ENCODE measurements at places on chromosomes 7 and 10.
A peak's percentile ranks its signal among the peaks of the same experiment; 100 is the strongest.

- ATAC-seq, result no peak
These were observed 44.2 kb upstream of the PCBD1 start for GRCh38 chr10:70932392-70933196.

GRCh38 chr7:43148161-43148731, 35.8 kb downstream of the HECW1 start:
- ATAC-seq, result peak; percentile 77

DNA sequence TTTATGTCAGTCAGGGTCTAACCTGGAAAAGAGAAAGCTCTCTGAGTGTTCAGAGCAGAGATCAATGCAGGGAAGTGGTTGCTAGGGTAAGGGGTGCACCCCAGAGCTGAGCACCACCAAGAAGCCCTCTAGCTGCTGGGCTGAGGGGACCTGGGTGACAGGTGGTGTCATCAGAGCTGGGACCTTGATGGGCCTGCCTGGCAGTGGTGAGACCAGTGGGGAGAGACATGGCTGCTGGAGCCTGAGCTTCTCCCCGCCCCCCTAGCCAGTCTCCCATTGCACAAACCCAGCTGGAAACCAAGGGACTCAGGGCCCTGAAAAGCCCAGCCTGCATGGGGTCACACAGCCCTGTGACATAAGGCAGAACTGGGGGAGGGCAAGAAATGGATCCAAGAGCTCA, 49.1 kb upstream of the OSBPL3 start:
- ATAC-seq, result no peak

GRCh38 chr7:157837047-157837446, 500.2 kb downstream of the DNAJB6 start:
- ATAC-seq, result no peak

- no peak for ATAC-seq
These were observed 7.2 kb upstream of the RELN start for GRCh38 chr7:103996639-103997038.

GRCh38 chr10:61463035-61463909, 10.1 kb upstream of the TMEM26 start:
- ATAC-seq, result no peak

- ATAC-seq, result no peak
These were observed 47.0 kb downstream of the AMZ1 start for GRCh38 chr7:2734751-2735571.

DNA sequence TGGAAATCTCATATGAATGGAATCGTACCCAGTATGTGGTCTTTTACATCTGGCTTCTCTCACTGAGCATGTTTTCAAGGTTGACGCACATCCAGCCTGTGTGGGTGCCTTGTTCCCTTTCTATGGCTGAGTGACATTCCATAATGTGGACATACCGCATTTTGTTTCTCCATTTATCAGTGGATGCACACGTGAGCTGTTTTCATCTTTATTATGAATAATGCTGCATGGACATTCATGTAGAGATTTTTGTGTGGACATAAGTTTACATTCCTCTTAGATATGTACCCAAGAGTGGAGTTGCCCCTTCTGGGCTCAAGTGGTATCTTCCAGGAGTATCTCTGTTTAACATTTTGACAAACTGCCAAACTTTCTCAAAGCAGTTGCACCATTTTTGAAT, 1.3 kb upstream of the SCART1 start:
- no peak for ATAC-seq

DNA sequence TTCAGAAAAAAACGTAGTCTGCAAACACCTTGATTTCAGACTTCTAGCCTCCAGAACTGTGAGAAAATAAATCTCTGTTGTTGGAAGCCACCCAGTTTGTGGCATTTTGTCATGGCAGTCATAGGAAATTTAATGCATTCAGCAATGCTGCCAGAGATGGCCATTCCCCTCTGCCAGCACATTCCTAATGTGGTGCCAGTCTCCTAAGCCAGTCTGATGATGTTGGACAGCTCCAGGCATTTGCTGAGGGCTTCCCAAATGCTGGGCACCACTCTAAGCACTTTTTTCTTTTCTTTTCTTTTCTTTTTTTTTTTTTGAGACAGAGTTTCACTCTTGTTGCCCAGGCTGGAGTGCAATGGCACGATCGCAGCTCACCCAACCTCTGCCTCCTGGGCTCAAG, 666.7 kb upstream of the C7orf33 start:
- ATAC-seq, result no peak

- peak; percentile 82 for ATAC-seq
These were observed 48.6 kb upstream of the PPIF start for GRCh38 chr10:79298403-79299244.

DNA sequence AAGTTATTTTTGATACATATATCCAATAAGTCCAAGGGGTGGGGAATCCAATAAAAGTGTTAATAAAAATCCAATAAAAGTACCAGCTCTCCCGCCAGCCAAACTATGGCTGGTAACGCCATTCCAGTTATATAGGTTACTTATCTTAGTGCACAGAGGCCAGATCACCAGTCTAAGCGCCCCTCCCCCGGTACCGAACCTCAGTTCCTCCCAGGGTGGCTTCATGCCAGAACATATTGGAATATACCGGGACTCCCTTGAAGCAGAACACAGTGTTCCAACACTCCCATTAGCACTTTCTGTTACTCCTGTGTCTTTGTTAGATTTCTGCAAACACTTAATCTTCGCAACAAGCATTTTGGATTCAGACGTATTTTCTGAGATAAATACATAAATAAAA, 7.5 kb downstream of the FBH1 start:
- no peak for ATAC-seq

GRCh38 chr7:22772885-22773284, 45.9 kb downstream of the IL6 start:
- no peak for ATAC-seq

DNA sequence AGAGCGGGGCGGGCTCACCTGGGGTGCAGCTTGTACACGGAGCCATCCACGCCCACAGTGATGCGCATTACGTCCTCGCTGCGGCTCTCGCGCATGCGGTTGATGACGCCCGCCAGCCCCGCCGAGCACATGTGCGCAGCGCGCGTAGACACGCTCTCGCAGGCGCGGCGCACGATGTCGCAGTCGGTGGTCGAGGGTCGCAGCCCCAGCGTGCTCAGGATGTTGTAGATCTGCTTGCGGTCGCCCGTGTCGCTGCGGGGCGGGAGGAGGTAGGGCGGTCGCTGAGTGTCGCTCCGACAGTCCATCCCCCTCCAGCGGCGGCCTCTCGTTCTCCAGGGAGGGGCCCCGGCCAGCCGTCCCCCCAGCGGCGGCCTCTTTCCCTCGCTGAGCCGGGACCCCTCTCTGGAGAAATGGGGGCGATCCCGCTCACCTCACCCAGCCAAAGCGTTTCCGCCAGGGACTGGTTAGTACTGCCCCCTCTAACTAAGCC, 4.4 kb upstream of the MYL7 start:
- no peak for ATAC-seq

- ATAC-seq, result no peak
These were observed 13.7 kb downstream of the ADAP1 start for GRCh38 chr7:940599-941408.

DNA sequence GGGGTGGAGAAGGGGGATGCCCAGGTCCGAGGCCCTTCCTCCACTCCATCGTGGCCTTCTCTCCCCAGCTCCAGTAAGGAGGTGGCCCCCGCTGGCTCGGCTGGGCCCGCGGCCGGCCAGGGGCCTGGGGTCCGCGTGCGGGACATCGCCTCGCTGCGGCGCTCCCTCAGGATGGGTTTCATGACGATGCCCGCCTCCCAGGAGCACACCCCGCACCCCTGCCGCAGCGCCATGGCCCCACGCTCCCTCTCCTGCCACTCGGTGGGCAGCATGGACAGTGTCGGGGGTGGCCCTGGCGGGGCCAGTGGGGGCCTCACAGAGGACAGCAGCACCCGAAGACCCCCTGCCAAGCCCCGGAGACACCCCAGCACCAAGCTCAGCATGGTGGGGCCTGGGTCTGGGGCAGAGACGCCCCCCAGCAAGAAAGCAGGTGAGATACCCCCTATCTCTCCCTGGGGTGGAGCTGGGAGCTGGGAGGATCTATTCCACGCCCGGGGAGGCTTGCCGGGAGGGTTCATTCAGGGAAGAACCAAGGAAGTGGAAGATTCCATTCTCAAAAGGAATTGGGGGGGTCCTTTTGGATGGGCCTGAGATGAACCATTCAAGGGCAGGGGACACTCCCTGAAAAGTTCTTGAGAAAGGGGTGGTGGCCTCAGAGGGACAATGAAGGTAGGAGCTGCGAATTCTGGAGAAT, 3.2 kb downstream of the NYAP1 start:
- no peak for ATAC-seq

DNA sequence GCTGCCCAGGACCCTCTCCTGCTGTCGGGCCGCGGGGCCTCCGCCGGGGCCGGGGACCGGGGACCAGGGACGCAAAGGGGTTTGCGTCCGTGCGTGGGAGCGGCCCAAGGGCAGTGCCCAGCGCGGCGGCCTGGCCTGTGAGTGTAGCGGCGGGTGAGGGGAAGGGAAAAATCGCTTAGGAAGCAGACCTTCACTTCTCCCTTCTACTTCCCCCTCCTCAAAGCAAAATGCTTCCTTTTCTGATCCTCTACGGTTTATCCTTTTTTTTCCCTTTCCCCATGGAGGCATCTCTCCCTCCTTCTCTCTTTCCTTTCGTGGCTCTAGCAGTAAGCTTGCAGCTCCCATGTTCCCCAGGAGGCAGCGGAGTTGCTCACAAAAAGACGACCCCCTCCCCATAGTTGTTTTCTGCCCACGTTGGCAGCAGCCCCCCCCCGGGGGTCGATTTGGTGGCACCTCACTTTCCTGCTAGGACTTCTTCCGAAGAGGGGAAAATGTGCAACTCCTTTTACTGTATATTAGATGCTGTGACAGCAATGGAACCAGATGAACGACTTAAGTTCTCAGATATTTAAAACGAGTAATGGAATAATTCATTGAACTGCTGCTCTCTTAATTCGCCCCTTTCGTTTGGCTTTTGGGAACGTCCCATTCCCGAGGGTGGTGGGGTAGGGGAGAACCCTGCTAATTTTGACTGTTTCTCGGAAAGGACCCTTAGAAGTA, 724 bp downstream of the CAPZA2 start:
- ATAC-seq, result peak; percentile 47

DNA sequence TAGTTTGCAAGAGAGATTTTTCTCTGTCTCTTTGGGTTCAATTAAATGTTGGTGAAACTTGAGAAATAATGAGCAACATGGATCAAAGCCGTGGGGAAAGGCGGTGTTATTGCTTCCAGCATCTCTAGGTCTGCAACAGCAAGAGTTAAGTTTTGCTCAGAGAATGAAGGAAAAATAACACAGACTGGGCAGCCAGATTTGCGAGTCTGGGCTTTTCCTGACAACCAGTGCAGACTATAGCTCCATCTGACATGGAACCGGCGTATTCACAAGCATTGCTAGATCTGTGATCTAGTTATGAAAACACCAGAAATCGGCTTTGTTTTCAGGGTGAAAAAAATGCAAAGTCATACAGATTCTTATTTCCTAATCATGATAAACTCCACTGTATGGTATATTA, 110.4 kb downstream of the CAMK1D start:
- no peak for ATAC-seq

GRCh38 chr7:23593706-23594105, 3.5 kb upstream of the CCDC126 start:
- no peak for ATAC-seq
